Hypothalamus (tissue), 51 donors: ENCODE measurements at places on chromosomes 16 and 17.

GRCh38 chr17:57445772-57446472, 189.6 kb downstream of the MSI2 start:
- no peak for DNase-seq

DNA sequence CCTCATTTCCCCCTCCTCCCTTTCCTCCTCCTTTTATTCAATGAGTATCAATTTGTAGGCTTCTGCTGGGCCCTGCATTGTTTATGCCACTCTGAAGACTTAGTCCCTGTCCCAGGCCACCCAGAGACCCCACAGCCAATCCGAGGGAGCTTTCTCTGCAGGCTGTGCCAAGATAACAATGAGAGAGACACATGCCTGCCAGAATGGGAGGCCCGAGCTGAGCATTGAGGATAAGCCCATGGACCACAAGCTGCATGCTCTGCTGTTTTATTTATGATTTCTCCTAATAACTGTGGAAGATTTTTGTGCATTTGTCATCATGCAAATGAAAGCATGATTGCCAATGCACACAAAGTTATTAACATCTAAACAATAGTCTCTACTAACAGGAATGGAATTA, 3.0 kb downstream of the RCVRN start:
- DNase-seq = no peak

- DNase-seq = no peak
These were observed 283.4 kb upstream of the IRX5 start for GRCh38 chr16:54647216-54647615.

DNA sequence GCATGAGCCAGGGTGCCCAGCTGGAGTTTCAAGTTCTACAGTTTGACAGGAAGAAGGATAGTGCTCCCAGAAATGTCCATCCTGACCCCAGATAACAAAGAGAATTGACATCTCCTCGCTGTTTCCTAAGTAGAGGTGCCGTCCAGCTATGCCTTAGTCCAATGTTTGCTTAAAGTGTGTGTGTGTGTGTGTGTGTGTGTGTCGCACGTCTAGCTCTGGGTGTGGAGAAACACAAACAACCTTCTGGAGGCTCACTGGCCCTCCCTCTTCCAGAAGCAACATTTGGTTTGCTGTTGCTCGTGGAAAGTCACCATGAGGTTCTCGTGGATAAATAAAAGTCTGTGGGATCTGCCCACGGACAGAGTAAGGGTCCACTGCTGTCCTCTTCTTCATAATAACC, 22.1 kb downstream of the EMP2 start:
- no peak for DNase-seq

DNA sequence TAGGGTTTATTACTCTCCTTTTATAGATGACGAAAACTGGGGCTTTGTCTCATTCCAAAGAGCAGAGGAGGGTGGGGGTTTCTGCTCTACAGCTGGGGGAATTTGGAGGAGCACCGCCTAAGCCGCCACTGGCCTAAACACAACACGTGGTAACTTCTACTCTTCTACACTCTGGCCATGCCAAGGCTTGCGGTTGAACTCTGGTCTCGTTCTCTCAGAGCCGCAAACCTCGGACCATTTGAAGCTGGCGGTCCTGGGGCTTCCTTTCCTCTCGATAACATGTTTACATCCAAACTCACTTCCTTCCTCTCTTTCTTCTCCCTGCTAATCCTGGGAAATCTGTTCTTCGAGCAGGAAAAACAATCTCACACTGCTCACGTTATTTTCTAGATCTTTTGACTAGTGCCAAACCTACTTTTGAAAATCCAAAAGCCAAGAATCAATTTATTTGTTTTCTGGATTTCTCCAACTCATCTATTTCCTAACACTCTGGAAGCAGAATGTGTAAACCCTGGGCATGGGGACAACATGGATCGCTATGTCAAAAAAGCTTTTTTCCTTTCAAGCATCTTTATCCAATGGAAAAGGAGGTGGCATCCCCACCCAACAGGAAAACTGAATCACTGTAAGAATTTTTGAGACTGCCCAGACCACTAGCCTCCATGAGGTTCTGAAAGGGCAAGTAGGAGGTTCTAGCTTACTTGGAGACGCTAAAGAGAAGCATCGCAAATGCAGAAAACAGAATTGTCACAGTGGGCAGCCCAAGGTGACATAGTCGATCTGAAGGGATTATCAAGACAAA, 13.6 kb upstream of the EEF2K start:
- peak; percentile 42 for DNase-seq

DNA sequence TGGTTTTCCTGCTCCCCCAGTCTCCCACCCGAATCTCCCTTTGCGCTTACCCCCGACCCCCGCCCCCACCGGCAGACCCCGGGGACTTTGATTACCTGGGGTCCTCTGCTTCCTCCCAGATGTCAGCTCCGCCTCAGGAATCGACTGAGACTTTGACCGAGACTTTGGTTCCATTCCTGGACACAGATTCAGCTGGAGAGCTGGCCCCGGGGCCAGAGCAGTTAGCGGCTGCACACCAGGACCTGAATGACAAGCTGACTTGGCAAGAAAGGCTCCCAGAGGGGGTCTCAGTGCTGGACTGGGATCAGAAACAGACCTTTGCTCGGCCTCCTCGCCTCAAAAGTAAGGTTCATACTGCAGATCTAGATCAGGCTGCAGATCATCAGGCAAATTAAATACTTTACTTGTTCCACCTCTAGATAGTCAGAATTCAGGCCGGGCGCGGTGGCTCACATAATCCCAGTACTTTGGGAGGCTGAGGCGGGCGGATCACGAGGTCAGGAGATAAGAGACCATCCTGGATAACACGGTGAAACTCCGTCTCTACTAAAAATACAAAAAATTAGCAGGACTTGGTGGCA, 60.3 kb upstream of the FBXO47 start:
- DNase-seq = no peak

DNA sequence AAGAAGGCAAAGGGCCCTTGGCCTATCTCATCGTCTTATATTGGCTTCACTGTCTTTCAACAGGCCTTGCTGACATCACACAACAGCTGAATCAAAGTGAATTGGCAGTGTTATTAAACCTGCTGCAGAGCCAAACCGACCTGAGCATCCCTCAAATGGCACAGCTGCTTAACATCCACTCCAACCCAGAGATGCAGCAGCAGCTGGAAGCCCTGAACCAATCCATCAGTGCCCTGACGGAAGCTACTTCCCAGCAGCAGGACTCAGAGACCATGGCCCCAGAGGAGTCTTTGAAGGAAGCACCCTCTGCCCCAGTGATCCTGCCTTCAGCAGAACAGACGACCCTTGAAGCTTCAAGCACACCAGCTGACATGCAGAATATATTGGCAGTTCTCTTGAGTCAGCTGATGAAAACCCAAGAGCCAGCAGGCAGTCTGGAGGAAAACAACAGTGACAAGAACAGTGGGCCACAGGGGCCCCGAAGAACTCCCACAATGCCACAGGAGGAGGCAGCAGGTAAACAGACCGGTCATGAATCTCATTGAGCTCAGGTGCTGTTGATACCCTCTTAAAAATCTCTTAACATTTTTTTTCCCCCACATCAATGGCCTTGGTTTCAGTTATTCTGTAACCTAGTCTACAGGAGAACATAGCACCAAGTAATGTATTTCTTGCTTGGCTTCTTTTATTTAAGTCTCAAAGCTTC, 64.7 kb downstream of the CDK12 start:
- no peak for DNase-seq

DNA sequence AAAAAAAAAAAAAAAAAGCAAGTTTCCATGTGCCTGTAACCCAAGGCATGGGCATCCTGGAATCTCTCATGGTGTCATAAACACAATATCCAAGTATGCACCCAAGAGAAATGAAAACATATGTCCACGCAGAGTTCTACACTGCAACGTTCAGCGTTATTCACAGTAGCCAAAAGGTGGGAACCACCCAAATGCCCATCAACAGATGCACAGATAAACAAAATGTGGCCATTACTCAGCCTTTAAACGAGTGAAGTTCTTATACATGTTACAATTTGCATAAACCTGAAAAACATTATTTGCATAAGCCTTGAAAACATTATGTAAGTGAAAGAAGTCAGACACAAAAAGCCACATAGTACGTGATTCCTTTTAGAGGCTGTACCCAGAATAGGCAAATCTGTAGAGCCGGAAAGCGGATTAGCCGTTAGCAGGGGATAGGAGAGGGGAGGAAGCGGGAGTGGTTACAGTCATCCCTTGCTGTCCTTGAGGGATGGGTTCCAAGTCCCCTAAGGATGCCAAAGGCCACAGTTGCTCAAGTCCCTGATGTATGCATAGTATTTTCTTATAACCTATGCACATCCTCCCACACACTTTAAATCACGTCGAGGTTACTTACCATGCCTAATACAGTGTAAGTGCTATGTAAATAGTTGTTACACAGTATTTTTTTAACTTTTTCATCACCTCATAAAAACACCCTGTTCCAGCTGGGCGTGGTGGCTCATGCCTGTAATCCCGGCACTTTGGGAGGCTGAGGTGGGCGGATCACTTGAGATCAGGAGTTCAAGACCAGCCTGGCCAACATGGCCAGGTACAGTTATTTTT, 47.3 kb upstream of the DNAH17 start:
- no peak for DNase-seq

GRCh38 chr17:1709971-1710806, at the start of gene TLCD2:
TLCD2 (minus strand) TSS chr17:1710377; CDS start chr17:1710242, 135 bp downstream.
- no peak for DNase-seq

DNA sequence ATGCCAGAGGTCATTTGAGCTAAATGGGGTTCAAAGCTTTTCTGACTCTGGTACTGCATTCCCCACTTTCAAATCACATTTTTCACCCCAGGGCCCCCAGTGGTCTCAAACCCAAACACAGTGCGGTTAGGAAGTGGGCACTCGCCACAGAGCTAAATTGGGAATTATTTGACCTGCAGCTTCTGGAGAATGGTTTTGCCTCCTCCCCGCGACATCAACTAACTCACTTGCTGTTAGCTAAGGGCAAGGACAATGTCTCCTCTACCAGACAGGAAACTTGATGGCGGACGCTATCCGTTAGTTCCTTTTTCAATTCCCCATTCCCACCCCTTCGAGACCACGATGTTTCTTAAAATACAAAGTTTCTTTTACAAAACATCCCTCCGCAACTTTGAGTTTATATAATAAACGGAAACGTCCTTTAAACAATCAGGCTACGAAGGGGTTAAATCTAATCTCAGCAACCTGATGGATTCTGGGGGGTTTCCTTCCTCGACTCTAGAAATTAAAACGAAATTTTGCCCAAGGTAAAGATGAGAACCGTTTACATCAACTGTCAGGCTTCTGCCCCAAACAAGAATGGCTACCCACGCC, 500 bp upstream of the KAT7 start:
- DNase-seq = no peak

DNA sequence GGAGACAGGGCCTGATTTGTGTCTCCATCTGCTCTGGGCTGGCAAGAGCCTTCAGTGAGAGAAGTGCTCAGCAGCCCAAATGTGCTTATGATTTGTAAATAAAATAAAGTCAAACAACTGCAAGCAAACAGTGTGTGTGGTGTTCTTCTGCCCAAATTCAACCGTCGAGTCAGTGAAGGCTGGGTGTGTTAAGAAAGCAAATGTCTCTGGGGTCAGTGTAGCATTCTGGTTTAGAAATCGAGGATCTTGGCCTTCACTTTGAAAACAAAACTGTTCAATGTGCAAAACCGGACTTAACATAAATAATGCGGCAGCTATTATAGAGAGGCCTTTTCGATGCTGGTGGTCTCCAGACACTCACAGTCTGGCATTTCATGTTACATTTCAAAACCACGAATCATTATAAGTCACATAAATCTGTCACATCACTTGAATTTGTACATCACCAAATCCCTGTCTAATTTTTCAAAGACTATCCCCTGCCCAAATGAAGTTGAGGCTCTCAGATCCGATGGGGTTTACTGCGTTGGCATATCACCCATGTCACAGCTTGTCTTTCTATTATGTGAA, 158.6 kb upstream of the MYOCD start:
- no peak for DNase-seq

- DNase-seq = no peak
These were observed 39.6 kb downstream of the WSB1 start for GRCh38 chr17:27333410-27333980.

DNA sequence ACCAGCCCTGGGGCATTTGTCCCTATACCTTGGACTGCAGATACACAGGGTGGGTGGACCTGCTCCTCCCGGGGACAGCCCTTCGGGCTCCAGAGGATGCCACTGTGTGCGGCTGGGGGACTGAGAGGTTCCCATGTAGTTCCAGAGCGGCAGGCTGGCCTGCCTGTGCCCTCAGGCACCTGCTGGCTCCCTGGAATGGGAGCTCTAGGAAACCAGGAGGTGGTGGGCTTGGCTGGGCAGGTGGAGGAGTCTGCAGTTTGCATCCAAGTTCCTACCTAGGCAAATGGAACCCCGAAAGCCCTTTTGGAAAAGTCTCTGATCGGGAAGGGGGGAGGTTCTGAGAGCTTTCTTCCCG, 982 bp downstream of the DBNDD1 start:
- no peak for DNase-seq

DNA sequence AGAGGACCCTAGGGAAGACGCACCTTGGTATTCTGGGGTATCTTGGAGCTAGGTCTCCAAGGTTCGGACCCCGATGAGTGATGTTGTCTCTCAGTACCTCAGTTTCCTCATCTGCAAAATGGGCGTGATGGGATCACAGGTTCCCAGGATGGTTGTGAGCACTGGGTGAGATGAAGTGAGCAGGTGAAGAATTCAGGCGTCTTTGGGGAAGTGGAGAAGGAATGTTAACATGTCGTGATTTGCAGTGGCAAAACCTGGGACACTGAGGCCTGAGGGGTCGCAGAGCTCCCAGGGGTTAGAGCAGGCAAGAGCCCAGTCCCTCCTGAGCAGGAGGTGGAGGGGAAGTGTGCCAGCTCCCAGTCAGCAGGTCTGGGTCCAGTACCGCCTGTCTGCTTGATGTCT, 215.1 kb upstream of the GSE1 start:
- no peak for DNase-seq

DNA sequence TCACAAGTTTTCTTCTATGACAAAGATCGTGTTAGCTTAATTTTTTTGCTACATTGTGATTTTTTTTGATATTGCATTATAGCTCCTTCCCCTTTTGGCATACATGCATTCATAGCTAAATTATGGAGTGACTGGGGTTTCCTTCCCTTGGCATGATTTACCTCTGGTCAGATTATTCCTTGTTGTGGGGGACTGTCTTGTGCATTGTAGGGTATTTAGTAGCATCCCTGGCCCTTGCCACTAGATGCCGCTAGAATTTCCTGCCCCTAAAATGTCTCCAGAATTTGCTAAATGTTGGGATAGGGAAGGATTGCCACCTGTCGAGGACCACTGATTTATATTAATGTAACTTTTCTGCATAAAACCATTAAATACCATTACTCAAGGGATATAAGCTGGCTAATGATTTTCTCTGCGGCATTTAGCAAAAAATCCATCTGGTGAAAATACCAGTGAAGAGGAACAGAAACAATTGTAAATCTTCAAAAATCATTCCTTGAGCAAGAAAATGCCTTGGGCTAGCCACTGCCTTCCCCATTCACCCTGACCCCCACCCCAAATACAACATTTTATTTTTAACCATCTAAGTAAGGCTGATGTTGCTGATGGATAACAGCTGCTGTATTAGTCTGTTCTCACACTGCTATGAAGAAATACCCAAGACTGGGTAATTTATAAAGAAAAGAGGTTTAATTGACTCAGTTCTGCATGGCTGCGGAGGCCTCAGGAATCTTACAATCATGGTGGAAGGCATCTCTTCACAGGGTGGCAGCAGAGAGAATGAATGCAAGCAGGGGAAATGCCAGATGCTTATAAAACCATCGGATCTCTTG, 195.2 kb downstream of the MAP2K6 start:
- DNase-seq = no peak
